ENCODE measurements at places on chromosomes 3 and 15.

GRCh38 chr15:76795217-76795616 lies 109.9 kb downstream of the SCAPER start:
- no peak for DNase-seq

DNA sequence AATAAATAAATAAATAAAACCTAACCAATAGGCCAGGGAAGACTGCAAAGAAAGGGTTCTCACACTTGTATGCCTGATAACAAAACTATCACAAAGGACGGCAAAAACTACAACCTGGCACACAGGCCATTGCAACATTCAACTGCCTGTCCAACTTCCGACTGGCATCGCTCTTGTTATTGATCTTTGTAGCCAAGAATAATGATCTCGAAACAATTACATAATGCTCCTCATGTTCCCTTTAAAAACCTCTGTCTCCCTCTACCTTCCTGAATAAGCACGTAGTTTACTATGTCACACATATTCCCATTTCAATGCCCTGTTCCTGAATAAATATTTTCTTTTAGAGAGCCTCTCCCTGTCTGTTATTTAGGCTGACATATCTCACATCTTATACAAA lies 74.3 kb downstream of the B3GNT5 start:
- DNase-seq, result no peak

DNA sequence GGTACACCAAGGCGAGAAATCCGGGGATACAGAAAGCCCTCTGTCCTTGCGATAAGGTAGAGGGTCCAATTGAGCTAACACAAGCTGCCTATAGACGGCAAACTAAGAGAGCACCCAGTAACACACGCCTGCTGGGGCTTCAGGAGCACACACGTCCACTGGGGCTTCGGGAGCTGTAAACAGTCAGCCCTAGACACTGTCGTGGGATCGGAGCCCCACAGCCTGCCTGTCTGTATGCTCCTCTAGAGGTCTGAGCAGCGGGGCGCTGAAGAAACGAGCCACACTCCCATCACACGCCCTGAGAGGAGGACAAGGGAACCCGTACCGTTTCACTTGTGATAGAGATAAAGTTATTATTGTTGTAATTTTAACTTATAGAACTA lies 486 bp downstream of the SAMMSON start:
- no peak for DNase-seq

GRCh38 chr3:36197151-36197550 lies 183.2 kb upstream of the STAC start:
- DNase-seq, result no peak

DNA sequence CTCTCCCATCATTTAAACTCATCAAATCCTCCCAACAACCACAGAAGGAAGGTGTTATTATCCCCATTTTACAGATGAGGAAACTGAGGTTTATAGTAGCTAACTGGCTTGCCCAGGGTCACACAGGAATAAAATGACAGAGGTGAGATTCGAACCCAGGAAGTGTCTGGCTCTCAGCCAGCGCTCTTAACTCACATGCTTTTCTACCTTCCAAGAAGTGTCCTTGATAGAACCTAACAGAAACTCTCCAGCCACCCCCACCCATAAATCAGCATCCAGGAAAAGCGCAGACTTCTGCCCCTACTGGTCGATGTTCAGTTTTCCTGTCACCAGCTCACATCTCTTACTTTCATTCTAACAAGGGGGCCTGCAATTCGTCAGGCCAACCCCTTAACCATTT lies 51.7 kb downstream of the SPATA12 start:
- peak; percentile 18 for DNase-seq

GRCh38 chr3:61451841-61452240 lies 109.5 kb upstream of the PTPRG start:
- no peak for DNase-seq

- DNase-seq, result no peak
Observed at GRCh38 chr15:76117181-76117580, 57.4 kb downstream of the TMEM266 start.

- DNase-seq, result no peak
Observed at GRCh38 chr15:41567862-41568261, 8.8 kb downstream of the TYRO3 start.

DNA sequence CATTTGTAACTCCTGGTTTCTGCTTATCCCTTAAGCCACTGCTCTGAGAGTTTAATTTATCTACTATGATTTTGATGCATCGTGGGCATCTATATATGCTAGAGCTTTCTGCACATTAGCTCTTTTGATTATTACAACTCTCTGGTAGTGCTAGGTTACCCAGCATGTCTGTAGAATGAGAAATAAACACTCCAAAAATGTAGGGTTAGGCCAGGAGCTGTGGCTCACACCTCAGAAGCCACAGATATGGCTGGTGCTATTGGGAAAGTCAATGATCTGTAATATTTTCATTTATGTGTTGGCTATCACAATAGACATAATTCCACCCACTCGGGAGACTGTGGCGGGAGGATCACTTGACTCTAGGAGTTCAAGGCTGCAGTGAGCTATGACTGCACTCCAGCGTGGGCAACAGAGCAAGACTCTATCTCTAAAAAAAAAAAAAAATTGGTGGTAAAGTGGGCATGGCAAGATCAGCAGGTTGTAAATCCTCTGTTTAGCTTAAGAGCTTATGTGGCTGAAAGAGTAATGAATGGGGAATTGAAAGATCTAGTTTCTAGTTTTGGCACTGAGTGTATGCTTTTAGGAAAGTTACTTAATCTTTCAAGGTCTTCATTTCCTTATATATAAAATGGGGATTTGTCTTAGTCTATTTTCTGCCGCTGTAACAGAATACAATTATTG lies 6.3 kb downstream of the TIGIT start:
- no peak for DNase-seq

DNA sequence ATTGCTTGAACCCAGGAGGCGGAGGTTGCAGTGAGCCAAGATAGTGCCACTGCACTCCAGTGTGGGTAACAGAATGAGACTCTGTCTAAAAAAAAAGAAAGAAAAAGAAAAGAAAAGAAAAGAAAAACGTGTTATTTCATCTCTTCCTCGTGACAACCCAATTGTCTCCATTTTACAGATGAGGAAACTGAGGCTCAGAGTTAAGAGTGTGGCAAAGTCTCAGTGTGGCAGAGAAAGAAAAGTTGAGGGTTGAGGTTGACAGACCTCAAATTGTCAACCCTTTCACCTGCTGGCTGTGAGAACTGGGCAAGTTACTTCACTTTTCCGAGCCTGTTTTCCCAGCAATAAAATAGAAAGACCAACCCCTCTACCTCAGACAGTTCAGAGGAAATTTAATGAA lies 59.6 kb downstream of the TM4SF4 start:
- DNase-seq, result no peak

DNA sequence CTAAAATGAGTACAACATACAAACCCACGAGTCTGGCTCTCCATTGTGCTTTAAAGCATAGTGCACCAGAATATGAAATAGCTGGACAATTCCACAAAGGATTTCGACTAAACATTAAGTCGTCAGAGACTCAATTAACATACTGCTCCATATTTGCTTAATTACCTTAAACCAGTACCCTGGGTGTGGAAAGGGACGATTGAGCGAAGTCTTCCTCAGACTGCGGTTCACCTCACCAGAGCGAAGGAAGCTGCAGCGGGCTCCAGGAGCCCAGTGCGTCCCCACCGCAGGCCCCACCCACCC lies 218 bp upstream of the TRPC1 start:
- no peak for DNase-seq

DNA sequence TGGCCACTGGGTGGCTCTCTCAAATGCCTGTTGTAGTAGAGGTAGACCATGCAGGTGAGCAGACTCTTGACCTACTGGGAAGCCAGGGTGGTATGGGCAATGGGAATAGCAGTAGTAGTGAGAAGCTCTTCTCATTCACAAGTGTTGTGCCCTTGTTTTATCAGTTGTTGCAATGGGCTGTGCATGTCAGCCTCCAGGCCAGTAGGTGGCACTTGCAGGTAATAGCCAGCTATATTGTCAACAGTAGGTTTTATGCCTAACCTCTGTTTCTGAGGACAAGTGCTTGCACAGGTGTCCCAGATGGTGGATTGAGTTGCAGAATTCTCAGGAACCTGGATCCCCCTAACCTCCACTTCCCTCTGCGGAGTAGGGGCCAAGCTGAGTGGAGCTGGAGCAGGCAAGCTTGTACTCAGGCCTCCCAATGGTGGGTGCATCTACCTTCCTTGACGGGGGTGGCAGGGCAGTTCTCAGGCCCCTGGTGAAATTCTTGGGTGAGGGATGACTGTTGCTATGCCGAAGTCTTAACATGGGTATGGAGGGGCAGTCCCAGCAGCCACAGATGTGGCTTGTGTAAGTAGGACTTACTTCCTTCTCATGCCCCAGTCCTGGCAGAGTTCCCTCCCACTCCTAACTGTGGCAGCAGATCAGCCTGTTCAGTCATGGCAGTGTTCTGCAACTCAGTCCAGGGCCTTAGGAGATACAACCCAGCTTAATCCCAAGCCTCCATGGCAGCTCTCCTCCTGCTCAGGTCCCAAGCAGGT lies 104.3 kb downstream of the NEO1 start:
- no peak for DNase-seq

DNA sequence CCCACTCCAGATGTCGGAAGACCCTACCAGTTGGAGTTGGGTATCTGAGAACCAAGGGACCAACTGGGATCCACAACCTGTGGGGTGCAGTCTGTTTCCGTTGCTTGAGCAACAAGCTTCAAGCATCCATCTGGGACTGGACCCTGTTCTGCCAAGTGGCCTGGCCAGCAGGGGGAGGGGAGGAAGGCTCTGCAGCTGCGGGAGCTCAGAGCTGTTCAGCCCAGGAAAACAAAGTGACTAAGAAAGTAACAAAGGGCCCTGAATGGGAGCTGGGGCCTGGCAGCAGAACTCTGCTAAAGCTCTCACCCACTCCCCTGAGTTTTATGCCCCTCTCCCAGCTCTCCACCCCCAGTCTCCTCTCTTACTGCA lies 2.7 kb downstream of the TYRO3 start:
- DNase-seq, result no peak

DNA sequence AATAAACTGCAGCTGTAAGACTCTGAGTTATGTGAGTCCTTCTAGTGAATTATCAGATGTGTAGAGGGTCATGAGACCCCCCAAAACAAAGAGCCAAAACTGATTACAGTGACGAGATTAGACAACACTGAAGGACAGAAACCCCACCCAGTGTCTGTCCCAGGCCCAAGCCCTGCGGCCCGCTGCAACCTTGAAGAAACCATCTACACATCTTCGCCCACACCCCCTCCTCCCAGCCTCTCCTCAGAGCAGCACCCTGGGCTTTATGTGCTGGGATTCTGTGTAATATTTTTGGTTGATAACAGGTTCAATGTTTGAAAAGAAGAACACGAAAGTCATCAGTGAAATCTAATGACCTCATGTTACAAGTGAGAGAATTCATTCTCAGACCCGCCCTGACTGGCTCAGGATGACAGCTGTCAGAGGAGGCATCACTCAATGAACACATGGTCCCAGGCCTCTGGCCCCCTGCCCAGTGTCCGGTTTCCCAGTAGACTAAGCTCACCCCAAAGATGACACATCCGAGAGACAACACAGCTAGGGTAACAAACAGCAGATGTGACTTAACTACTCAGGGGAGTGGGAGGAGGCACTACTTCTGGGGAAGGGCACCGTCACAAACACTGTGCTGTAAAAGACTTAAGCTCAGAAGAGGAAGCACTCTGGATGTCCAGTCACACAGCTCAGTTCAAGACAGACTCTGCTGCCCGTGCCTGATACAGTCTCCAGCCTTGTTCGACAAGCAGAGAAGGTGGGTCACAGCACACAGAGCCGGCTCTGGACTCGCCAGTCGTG lies 48.9 kb downstream of the NIPA2 start:
- DNase-seq, result no peak

GRCh38 chr3:190644035-190644434 lies 130.2 kb downstream of the IL1RAP start:
- DNase-seq, result no peak

DNA sequence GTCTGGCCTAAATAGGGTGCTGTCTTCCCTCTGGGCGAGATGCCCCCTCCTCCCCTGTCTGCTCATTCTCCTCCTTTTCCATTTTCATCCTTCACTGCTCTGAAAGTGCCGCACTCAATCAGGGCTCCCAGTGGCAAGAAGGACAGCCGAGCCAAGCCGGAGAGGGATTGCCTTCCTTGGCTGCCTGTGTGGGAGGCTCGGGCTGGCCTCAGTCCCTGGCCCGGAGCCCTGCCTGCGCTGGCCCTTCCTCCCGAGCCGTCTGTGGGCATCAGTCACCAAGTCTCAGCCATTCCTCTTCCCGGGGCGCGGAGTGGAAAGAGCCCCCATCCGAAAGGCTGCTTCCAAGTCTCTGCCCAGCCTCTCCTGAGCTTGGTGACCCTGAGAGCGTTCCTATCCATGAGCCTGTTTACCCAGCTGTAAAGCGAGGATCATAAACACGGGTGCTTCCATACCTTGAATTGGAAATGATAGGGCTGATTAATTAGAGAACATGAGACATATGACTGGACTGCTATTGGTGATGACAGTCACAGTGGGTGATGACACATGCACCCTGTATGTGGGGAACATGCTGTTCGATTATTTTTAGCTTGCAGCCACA lies 59.1 kb upstream of the TLE3 start:
- DNase-seq, result no peak

DNA sequence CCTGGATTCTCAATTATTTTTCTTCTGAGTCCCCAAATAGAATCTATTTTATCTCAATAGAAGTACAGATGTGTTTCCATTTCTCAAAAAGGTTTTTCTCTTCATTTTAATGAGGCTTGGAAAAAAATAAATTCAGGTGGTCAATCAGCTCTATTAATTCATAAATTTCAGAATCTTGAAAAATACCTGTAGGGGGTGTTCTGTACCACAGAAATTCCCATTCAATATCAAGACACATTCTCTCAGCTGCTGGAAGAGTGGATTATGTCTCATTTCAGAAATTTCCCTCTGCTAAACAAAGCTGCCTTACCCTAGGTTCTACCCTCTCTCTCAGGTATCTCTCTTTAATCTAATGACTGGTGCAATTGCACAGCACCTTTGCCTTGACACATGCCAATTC lies 1121.2 kb downstream of the SI start:
- no peak for DNase-seq

GRCh38 chr15:69469467-69470201 lies 17.0 kb downstream of the RPLP1 start:
- DNase-seq, result no peak

DNA sequence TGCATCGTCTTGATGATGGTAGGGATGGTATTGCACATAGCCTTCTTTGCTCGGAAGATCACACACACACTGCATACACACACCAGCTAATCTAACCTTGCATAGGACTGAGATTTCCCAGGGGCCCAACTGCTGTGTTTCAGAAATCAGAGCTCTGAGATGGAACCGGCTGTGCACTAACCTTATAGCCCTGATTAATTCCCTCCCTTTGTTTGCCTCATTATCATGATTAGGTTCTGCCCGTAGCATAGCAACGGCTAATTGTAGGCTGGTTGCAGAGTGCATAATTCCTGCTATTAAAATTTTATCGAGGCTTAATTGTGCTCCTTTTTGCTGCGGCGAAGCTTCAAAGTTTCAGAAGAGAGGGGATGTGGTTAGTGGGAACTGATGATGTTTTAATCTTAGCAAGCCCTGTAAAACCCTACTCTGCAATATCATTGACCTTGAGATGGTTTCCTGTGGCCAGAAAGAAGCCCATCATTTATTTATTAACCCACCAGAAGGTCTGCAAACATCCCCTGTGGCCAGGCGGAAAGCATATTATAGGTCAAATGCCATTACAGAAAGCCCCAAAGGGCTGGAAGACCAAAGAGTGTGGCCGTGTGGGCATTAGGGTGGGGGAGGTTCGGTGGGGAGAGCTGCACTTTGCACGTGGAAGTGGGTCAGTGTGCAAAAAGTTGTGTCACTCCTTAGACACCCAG lies 56.2 kb upstream of the GLCE start:
- no peak for DNase-seq

Data from ACHN (cell line).